ENCODE measurements at places on chromosomes 5 and 9.

DNA sequence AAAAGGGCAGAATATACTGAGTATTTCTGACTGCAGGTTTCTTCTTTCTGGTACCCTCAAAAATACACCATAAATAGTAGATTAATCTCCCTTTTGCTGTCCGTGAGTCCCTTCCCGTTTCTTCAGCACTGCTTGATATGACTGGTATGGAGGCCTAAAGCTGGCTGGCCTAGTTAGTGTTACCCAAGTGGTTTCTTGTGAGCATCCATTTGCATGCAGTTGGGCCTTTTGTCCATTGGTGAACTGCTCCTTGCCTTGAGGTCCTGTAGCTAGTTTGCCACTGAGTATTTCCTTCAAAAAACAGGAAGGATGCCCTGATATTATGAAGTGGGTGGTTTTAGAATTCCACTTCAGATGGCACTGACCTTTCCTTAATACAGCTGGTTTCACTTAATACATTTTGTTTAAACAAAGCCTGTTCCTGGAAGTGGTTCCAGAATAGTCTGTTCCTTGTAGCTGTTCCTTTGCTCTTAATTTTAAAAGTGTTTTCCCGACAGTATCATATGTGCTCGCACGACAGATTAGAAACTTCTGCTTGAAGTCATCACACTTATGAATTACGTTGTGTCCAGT lies 40.0 kb upstream of the ABL1 start:
- no peak overlapping the region for H3K27ac ChIP-seq
- no peaks in the 10 kb centered on the region for H3K4me1 ChIP-seq
- no peaks in the 10 kb centered on the region for H3K36me3 ChIP-seq
- DNase-seq = no peak

- no peaks in the 10 kb centered on the region for H3K36me3 ChIP-seq
- DNase-seq = no peak
Observed at GRCh38 chr5:115455301-115455707, 89.3 kb downstream of the FEM1C start.

DNA sequence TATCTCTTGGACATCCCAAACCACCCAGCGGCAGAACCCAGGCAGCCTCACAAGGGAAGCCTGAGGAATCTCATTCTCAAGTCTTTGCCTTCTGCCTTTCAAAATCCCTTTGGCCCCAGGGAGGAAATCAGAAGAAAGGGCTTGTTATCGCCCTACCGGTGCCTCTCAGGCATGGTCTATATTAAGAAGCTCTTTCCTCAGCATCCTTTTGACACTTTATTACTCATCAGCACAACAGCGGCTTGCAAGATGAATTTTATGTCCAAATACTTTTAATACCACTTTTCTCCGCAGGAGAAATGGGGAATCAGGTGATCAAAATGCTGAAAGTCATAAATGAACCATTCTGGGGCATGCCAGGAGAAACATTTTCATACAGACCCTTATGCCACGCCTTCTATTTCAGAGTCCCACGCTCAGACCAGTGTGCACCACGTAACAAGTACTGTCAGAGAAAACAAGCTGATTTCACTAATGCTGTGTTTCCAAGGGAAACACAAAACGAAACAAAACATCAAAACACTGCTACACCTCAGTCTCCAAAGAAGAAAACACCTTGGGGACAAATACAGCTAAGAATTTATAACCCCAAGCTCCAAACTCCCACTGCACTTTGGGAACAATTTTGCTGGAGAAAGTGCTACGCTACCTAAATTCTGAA lies 30.0 kb downstream of the RAPGEF1 start:
- peak overlapping the region; percentile 64 for H3K27ac ChIP-seq
- DNase-seq = peak; percentile 65
- no peaks in the 10 kb centered on the region for H3K36me3 ChIP-seq
- peaks cover 62% of the 10 kb centered on the region for H3K4me1 ChIP-seq
- H3K4me3 ChIP-seq = peak overlapping the region; percentile 4
- no peaks in the 10 kb centered on the region for H3K27me3 ChIP-seq

DNA sequence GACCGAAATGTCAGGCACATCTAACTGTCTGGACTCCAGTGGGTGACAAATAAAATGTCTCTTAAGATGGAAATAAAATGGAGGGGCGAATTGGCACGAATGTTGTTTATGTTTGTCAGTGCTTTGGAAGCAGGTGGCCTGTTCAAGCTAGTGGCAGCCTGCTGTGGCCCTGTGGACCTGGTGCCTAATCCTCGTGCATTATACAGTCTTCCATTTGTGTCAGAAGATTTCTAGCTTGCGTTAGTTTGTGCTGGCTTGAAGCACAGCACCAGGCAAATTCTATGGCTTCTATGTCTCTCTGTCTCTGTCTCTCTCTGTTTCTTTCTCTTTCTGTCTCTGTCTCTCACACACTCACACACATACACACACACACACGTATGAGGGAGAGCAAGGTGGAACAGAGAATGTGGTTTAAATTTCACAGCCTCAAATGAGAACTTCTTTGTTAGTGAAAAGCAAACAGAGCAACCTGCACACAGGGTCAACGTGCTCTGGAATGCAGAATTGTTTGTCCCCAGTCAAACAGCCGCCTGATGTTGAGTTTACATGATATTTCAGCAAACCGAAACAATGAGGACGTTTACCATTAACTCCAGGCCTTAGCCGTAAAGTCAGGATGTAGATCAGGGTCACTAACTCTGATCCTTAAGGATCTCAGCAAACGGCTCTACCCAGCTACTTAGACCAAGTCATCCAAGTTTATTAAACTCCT lies 39.0 kb upstream of the CD180 start:
- no peaks in the 10 kb centered on the region for H3K4me1 ChIP-seq
- H3K27ac ChIP-seq = no peak overlapping the region
- no peaks in the 10 kb centered on the region for H3K27me3 ChIP-seq
- H3K4me3 ChIP-seq = no peak overlapping the region

GRCh38 chr5:131720714-131721113 lies 76.1 kb downstream of the FNIP1 start:
- no peaks in the 10 kb centered on the region for H3K36me3 ChIP-seq
- no peak overlapping the region for H3K4me3 ChIP-seq

DNA sequence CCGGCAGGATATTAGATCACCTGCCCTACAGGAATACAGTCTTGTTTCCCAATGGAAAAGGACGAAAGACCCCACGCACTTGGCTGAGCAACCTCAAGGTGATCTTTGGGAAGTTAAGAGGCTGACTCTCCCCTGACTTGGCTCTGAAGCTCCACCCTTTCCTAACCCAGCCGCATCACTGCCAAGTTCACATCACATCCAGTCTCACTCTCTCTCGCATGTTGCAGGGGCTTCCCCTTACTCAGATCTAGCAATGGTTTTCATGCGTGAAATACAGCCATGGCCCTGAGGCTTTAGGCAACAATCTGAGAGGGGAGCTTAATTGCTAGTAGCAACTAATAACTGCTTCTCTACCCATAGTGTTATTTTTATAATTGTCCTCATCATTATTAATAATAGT lies 211.6 kb downstream of the DOCK8 start:
- no peak overlapping the region for H3K4me3 ChIP-seq
- DNase-seq = no peak
- no peaks in the 10 kb centered on the region for H3K27me3 ChIP-seq
- H3K36me3 ChIP-seq = peaks cover 59% of the 10 kb centered on the region

- H3K4me1 ChIP-seq = no peaks in the 10 kb centered on the region
- no peak overlapping the region for H3K4me3 ChIP-seq
- no peak overlapping the region for H3K27ac ChIP-seq
- H3K27me3 ChIP-seq = no peaks in the 10 kb centered on the region
- no peak for DNase-seq
Observed at GRCh38 chr5:170087168-170087817, 18.4 kb upstream of the FOXI1 start.
